CD4-positive, alpha-beta T cell treated with Interleukin-6 at 100 ng/mL for 8 hours (primary cell): ENCODE measurements at places on chromosomes 12 and 14.

DNA sequence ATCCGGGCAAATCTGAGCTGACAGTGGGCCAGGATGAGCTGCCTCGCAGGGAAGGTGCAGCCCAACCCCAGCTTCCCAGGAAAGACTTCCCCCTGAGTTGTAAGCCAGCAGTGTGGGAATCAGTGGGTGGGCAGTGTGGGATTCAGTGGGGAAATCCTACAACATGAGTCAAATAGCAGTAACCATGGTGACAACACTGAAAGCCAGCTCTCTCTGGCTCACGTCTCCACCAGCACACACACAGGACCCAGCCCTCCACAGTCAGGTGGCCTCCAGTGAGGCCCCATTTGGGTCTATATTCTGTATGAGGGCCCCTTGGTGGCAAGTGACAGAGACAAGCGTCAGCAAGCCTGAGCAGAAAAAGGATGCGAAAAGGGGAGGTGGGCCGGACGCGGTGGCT is 6.0 kb upstream of the LGALS3 start:
- DNase-seq, result no peak

GRCh38 chr12:132711080-132711843 is 620 bp downstream of the PGAM5 start:
- DNase-seq, result no peak

DNA sequence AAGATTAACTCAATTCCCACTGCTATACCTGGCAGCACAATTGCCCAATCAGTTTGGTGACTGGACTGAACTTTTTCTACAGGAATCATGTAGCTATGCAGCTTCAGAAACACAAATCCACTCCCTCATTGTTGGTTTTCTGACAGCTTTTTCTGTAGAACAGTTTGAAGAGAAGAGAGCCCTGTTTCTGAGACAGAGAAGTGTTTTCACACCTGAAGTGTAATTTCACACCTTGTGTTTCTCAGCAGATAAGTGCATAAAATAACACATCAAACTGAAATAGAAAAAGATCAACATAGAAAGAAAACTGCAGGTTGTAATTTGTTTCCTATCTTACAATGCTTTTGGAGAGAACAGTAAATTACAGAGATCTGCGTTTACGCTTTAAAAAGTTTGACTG is 335.6 kb downstream of the SNAPC1 start:
- no peak for DNase-seq

DNA sequence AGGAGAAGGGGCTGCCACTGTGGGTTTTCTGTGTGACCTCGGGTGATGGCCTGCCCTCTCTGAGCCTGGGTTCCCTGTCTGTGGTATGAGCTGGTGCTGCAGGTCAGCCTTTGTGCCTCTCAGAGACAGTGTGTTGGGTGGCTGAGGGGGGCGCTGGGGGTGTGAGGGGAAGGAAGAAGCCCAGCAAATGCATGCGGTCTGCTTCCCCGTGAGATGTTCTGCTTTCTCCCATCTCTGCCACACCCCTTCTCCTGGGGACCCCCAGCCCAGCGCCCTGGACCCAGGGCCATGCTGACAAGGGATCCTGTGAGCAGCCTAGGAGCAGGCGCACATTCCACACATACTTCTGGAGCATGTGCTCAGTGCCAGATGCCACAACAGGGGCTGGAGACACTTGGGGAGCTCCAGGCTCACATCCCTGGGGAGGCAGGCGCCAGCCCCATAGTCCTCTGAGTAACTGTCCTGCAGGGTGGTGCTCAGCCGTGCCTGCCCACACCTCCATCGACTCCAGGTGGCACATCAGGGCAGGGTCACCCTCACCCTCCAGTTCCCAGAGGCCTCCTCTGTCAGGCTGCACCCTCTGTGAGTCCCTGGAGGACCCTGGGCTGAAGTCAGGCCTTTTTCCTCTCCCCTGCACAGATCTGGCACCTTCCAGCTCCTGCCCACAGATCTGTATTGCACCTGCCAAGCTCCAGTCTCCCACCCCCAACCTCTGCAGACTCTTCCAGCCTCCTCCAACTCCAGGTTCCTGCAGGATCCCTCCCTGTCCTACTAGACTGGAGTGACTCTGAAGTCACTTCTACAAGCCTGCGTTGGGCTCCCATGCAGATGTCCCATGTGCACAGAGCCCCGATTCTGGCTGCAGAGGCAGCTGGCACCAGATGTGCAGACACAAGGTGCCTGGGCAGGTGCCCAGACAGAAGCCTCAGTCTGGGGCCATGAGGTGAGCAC is 205.6 kb downstream of the KIF26A start:
- DNase-seq, result no peak

- no peak for DNase-seq
These were observed 1.7 kb downstream of the NDRG2 start for GRCh38 chr14:21023174-21023573.

- no peak for DNase-seq
These were observed at the start of gene OR4Q3 for GRCh38 chr14:19743256-19743655. Gene OR4Q3, plus strand, starts transcription at chr14:19743571.

DNA sequence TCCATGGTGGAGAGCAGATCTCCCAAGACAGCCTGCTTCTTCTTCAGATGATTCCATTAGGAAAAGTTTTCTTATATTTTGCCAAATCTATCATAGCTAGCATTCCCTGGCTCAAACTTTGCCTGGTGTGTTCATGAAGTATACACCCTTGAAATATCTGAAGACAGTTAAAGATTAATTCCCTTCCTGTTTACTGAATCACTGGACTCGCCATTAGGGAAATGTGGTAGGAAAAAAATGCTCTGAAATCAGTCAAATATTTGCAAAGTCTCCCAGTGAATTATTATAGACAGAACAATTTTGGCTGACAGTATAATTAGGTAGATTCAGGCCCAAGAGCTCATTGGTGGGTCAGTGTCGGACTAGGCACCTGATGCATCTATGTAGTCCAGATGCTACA is 86.5 kb downstream of the PDZRN4 start:
- no peak for DNase-seq

DNA sequence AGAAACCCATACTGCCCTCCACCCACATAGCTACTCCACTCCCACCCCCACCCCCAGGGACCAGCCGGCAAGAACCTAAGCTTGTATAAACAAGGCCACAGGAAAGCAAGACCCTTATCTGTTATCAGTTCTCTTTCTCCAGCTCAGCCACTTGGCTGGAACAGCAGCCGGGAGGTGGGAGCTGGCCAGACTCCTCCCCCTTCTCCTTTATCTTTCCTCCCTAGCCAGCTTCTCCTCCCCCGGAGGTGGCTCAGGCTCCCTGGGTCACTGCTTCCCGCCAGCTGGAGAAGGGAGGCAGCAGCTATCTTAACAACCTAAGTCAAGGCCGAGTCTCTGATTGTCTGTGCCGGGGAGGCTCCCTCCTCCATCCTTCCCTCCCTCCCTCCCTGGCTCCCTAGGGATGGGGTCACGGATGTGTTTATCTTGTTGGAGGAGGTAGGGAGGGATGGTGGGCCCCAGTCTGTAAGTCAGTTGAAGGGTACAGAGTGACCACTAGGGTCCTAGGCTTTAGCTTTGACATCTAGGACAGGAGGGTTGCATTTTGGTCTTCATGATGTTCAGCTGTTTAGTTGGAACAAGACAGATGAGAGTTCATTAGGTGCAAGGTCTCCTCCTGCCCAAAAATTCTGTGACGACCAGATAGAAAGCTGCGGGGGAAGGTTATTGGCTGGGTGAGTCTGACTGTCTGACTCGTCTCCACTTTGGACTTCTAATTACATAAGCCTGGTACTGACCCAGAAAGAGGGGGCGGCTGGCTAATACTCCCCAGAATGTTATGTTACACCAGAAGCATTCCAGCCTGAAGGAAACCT is 29.7 kb downstream of the ZFP36L1 start:
- DNase-seq, result no peak

DNA sequence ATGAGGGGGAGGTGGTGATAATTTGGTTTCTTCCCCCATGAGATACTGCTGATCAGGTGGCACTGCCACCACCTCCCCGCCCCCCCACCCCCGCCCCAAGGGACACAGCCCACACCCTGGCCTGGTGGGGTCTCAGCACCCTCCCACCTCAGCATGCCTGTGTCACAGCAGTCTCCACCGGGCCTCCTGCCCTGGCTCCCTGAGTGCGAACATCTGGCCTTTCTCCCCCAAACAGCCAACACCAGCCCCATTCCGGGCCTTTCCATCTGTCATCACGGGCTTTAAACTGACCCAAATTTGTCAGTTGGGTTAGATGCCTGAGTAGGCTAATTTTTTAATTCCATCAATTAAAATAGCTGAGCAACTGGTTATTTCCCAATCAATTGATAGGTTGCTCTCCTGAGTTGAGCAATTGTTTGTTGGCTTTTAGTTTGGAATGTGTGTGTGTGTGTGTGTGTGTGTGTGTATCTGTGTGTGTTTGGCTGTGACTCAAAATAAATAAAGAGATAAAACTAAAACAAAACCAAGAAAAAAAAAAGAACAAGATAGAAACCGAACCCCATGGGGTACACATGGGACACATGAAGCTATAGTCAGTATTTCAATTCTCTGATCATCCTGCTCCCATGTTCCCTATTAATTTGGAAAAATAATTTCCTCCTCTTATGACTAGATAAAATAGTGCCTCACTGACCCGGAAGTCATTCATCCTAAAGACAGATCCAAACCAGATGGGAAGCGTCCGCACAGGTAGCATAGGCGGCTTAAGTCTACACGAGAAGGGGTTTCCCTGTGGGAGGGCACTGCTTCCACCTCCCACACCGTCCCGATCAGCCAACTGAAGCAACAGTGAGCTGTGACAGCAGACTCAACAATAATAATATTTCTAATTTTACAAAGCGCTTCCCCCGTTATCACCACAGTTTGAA is 7.4 kb downstream of the SERPINA12 start:
- DNase-seq, result no peak
